PC-3 (cell line): ENCODE measurements at places on chromosomes 3 and 15.

GRCh38 chr15:80252121-80252518 lies at the start of gene CTXND1:
Gene CTXND1 (minus strand): TSS chr15:80252213. CDS start chr15:80201949, 50,264 bp downstream.
- no peak for DNase-seq

DNA sequence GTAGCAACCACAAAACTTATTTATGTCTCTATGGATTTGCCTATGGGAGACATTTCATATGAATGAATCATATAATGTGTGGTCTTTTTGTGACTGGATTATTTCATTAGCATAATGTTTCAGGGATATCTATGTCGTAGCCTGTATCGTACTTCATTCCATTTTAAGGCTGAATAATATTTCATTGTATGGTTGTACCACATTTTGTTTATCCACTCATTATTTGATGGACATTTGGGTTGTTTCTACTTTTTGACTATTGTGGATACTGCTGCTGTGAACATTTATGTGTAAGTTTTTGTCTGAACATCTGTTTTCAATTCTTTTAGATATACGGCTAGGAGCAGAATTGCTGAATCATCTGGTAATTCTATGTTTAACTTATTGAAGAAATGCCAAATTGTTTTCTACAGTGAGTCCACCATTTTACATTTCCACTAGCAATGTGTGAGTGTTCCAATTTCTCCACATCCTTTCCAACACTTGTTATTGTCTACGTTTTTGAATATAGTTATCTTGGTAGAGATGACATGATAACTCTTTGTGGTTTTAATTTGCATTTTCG lies 134.4 kb upstream of the DAZL start:
- peak; percentile 22 for DNase-seq

- no peak for DNase-seq
Measured at GRCh38 chr3:154480033-154480432, 50.0 kb upstream of the GPR149 start.

DNA sequence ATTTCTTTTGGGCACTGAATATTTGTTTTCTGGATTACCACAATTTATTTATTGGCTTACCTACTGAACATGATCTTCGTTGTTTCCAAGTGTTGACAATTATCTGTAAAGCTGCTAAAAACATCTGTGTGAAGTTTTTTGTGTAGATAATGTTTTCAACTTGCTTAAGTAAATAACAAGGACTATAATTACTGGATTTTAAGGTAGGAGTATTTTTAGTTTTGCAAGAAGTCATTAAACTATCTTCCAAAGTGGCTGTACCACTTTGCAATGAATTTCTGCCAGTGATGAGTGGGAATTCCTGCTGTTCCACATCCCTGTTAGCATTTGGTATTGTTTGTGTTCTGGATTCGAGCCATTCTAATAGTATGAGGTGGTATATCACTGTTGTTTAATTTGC lies 702.2 kb downstream of the MECOM start:
- no peak for DNase-seq

DNA sequence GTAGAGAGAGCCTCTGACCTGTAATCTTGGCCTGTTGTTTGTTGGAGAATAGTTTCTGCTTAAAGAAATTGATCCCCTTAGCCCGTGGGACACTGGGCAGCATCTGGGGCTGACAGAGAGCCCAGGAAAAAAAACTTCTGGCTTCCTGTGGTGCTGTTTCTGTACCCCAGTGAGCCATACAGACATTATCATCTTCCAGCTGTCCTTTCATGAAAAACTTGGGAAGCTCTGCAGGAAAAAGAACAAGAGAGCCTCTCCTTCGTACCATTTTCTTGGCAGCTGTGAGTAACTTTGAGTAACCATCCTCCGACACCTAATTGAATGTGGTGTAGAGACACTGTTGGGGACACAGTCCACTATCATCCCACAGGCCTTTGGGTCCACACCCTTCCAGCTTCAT lies 333.0 kb downstream of the SHQ1 start:
- no peak for DNase-seq

DNA sequence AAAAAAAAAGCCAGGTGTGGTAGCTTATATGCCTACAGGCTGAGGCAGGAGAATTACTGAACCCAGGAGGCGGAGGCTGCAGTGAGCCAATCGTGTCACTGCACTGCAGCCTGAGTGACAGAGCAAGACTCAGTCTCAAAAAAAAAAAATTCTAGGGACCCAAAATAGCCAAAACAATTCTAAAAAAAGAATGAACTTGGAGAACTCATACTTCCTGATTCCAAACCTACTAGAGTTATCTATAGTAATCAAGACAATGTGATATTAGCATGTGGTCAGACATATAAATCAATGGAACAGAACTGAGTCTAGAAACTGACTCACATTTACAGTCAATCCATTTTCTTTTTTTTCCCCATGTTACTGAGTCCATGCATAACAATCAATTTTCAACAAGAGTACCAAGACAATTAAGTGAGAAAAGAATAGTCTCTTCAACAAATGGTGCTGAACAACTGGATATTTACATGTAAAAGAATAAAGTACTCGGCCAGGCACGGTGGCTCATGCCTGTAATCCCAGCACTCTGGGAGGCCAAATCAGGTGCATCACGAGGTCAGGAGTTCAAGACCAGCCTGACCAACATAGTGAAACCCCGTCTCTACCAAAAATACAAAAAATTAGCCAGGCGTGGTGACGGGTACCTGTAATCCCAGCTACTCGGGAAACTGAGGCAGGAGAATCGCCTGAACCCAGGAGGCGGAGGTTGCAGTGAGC lies 11.9 kb downstream of the PRKAR2A start:
- DNase-seq: no peak

DNA sequence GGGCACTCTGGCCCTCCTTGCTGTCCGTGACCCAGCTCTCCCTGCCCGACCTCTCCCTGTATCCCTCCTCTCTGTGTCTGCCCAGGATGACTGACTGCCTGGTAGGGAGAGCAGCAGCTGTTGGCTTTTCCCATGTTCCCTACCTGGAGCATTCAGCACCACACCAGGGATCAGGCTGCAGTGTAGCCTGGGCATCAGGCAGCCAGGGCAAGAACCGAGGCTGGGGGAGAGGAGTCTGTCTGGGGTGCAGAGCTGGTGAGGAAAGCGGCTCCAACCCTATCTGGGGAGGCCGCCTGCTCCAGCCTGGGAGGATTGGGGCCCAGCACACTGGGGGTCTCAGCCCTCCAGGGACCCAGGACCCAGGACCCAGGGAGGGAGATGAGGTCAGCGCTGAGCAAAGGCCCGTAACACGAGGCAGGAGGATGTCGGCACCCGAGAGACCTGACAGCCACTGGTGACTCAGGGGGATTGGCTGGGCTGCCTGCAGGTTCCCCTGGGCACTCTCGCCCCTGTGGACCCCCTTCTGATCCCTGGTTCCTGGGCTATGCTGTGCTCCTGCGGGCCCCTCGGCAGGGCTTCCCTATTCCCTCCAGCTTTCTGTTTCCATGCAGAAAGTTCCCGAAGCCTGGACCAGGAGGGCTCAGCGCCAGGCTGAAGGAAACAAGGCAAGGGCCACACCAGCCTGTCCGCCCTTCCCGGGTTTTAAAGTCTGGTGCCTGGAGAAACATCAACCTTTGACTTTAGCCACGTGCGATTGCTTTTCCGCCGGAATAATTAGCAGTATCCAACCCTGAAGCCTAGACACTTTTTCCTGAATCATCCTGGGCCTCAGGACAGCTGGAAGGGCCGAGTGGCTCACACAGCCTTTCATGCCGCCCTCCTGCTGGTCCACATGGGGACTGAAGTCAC lies 128.2 kb upstream of the MEF2A start:
- no peak for DNase-seq

DNA sequence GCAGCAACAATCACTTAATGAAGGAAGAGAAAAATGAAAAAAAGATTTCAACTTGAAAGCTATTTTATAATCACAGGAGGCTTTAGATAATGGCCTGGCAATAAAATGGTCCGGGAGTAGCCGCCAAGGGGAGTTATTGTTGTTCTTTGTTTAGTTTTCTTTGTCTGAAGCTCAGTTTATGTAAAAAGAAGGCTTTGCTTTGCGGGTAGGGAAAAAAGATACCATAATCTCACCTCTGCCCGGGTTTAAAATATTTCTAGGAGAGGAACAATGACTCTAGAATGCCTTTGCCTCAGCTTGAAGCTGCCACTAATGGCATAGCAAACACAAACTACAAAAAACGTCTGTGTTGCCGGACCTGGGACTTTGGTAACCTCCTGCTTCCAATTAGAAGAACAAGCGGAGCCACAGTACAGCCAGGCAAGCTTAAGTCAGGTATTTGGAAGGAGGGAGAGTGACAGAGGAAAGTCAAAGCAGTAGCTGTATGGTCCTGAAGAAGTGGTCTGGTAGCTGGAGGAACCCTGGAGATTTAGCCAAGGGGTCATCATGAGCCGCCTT lies 764.5 kb downstream of the TUSC7 start:
- DNase-seq: no peak
